ENCODE measurements at places on chromosomes 6 and 20.

DNA sequence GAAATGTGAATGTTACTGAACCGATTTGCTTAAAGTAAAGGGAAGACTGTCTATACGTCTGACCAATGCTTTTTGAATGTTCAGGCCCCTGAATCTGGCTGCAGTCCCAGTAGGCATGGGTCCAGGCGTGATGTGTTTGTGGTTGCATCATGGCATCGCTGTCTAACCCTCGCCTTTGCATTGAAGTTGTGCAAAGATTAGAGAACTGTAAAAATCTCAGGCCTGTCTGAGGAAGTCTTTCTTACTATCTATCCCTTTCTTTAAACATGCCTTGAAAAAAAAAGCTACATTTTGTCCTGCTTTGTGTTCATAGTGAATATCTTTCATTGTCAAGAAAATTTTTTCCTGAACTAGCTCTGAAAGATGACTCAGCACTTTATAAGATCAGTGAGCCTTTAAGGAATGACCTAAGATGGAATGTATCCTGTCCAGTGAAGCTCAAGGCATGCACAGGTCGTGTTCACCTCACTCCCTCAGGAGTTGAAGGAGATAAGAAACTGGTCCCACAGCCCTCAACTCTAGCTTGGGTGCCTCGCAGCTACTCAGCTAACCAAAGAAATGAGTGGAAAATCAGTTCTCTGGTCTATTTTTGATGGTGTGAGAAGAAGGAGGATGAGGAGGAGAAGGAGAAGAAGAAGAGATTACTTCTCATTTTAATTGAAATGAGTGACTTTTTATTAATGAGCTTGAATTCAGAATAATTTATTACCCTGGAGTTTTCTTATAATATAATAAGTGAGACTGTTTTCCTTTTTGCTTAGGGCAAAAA is 48.6 kb downstream of the TPD52L1 start:
- peak; percentile 93 for DNase-seq

- DNase-seq: peak; percentile 58
These were observed 191.9 kb upstream of the SLC35B3 start for GRCh38 chr6:8627085-8627861.

DNA sequence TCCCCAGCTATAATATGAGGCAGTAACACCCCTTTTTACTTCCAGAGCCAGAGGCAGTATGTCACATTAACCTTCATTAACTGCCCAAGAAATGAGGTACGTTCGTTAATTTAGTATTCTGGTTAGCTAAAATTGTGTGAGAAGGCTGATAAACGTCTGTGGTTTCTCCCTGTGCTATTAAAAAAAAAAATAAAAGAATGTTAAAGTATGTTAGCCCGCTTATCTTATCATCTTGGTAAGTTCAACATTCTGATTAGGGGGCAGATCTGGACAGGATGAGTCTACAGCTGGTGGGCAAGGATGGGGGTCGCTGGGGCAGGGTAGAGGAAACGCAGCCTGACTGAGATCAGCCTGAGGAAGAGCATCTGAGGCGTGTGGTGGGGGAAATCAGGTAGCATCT is 154.0 kb downstream of the PRL start:
- DNase-seq: no peak

GRCh38 chr6:139544701-139545057 is 170.2 kb upstream of the CITED2 start:
- no peak for DNase-seq

- no peak for DNase-seq
These were observed 1228.2 kb upstream of the CITED2 start for GRCh38 chr6:140602431-140603248.

DNA sequence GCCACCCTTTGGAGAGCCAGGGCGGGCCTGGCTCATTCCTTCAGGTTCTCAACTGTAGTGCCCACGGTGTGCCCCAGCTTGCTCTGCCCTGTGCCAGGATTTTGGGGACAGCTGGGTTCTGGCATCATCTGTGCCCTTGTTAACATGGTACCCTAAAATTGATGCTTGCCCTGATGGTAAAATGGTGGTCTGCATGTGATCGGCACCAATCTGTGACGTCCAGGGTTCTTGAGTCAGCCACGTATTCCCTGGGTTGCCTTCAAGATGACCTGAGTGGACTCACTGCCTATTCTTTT is 31.2 kb upstream of the APCDD1L start:
- no peak for DNase-seq

GRCh38 chr6:126753606-126754005 is 364.9 kb upstream of the RSPO3 start:
- no peak for DNase-seq

DNA sequence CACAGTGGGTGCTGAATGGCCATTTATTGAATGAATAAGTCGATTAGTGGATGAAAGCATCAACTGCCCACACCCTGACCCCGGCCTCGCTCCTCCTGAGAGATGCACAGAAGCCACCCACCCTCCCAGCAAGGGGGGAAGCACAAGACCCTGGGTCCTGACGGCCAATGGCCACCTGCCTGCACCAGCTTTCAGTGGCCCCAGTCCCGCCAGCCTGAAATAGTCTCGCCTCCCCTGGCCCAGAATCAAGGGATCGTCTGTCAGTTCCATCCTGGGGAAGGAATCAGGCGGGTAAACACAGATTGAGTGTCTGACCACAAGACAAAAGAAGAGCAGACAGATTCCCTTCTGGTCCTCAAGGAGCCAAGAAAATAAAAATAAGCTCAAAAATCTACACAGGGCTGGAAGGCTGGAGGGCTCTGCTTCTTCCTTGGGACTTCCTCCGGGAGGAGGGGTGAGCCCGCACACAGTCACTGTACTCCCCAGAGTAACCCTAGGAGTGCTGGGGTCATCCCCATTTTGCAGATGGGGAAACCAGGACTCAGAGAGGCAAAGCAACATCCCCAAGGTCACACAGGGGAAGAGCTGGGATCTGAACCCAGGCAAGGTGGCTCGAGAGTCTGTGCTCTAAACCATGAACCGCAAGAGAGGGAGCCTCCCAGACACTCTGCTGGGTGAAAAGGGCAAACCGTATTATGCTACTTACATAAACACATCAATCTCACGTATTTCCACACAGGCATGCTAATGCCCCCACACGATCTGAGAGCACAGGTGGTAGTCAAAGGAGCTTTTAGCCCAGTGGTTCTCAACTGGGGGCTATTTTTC is 7.8 kb downstream of the PREX1 start:
- no peak for DNase-seq

GRCh38 chr6:146149770-146150169 is 120.9 kb downstream of the GRM1 start:
- no peak for DNase-seq

Measured in fibroblast of lung (primary cell).